AG04450 (cell line): ENCODE measurements at places on chromosomes 3 and 15. TPM values are rescaled to one million over a fixed set of nuclear protein-coding genes. Genes with fewer than 3 reads are reported as not detected.

DNA sequence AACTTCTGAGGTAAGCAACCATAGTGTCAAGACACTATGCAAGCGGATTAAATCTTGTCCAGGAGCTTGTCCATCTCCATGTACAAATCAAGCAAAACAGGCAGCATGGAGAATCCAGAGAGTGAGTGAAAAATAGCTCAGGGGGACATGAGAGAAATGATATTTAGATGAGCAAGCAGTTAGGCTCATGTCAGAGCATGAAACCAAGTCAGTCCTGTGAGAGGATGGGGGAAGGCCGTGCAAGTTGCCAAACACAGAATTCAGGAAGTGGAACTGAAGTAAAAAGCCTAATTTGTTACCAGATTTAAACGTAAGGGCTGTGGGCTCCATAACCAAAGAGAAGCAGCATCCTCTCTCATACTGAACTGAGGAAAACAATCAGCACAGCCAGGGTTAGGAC is 995.9 kb downstream of the MCTP2 start:
- no peak for DNase-seq

GRCh38 chr15:51888593-51889195 is 59.2 kb downstream of the TMOD3 start:
- no peak for DNase-seq

DNA sequence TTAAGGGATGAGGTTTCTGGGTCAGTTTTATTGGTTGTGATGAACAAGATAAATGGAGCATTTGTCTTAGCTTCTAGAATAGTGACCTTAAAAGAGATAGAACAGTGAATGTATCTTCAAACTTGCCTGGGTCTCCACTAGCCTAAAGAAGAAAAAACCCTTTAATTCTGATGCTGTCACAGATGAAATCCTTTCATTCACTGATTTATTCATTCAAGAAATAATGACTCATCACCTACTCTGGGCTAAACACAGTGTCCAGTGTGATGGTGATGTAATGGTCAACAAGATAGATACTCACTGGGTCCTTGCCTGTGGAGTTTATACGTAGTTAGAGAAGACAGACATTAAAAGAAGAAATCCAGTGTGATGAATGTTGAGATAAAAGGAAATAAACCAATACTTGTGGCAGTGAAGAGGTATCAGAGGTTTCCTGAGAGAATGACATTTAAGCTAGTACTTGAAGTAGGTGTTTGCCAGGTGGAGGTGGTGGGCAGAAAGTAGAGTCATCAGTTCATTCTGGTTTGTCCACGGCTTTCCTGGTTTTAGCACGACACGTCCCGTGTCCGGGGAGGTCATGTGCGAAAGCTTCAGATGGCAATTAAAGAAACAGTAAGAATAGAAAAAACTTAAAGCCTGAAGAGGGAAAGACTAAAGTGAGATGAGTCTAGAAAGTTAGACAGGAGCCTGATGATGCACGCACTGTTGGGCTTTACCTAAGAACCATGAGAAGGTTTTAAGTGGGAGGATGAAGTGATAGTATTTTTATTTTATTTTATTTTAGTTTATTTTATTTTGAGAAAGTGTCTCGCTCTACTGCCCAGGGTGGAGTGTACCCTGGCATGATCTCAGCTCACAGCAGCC is 18.5 kb downstream of the PAK2 start:
- peak; percentile 47 for DNase-seq

GRCh38 chr3:48599077-48599501 is 4.0 kb upstream of the COL7A1 start:
- no peak for DNase-seq

DNA sequence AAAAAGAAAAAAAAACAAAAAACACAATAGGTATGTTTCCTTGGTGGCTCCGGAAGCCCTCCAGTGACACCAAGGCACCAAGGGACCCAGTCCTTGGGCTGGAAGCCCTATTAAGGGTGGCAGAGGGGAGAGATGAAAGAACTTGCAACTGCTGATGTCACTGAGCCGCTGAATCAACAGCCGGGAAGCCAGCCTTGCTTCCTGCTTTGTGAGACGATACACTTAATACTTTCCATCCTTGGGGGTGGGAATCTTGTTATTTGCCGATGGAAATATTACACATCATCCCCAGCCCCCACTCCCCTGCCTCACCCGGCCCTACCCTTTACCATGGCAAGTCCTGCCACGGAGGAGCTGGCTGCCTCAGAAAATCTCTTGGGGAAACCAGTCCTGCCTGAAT is 5.6 kb upstream of the ISLR2 start:
- DNase-seq = no peak

DNA sequence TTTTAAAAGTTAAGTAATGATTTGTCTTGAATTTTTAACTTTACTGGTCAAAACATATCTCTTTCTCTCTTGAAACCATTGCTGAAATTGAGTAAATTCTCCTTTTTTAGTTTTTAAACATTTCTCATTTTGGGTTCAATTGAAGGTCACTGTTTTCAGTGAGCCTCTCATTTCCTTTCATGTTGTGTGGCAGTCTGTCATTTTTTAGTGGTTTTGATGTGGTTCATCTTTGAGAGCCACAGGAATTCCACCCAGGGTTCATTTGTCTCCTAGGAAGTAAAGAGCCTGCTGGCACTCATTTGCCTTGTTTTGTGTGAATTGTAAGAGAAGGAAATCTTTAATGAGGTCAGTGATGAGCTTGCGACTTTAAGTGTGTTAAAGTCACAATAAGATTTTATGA is 10.4 kb downstream of the CLDN11 start:
- DNase-seq = no peak

Gene CRELD1
- 29.5 TPM in 2 replicates for polyA plus RNA-seq

Gene TRIM42
- not detected in 2 replicates for polyA plus RNA-seq

Gene SKOR1
- polyA plus RNA-seq = 0.02 TPM in 2 replicates
